ENCODE measurements at places on chromosomes 16 and 17.

DNA sequence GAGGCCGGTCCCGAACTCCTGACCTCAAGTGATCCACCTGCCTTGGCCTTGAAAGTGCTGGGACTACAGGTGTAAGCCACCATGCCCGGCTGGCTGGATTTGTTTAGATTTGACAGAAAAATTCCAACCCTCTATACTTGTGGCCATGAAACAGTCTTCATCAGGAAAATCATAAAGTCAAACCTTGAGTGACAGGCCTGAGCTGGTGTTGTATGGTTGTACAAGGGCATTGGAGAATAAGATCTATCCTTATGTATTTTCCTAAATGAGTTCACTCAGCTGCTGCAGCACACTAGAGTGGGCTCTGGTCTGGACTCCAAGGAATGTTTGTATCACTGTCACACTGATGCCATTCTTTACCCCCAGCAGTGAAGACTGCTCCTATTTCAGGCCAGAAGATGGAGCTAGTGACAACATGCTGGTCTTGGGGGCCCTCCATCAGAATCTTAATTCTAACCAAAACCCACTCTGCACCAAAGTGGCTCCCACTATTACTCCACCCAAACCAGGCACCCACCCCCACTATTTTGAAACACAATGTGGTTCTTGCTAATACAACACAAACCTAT lies 27.4 kb downstream of the SNX11 start:
- DNase-seq = no peak

DNA sequence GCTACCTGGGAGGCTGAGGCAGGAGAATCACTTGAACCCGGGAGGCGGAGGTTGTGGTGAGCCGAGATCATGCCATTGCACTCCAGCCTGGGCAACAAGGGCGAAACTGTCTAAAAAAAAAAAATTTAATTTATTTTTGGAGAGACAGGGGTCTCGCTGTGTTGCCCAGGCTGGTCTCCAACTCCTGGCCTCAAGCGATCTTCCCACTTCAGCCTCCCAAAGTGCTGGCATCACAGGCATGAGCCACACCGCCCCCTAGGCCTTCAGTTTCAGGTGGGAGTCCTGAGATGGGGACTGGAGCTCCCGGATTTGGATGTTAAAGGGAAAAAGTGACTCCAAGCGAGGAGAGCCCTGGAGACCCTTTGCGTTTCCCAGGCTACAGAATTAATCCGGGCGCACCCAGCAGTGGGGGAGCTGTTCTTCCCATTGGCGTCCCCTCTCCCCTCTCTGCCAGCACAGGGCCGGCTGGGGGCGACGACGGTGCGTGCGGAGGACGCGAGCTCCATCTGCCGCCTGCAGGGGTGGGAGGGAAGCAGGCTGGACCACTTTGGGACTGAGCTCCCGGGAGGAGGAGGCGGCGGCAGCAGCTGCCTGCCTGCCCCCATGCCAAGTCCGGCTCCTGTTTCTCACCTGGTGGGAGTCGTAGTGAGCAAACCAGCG lies 49.3 kb upstream of the USP7 start:
- no peak for DNase-seq

DNA sequence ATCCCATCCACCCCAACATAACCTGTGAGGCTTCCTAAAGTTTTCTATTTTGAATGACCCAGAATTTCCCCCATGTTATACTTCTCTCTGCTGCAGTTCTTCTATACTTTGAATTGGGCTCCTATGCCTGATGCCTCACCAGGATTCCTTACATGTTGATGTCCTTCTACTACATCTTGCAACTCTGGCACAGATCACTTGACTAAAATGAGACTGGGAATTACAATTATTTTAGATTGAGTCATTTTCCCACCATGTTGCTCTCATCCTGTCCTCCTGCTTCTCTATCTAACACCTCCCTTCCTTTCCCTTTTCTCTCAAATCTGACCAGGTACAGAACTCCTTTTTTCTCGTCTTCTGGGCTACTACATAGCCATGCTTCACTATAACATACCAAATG lies 314.0 kb upstream of the KCNJ16 start:
- DNase-seq = no peak

- DNase-seq = no peak
Observed at GRCh38 chr17:50884439-50885311, 18.5 kb upstream of the TOB1 start.

GRCh38 chr17:33375783-33376182 lies 82.7 kb upstream of the ASIC2 start:
- DNase-seq = no peak

GRCh38 chr16:56729735-56730662 lies at the start of gene NUP93:
Gene NUP93, plus strand, starts transcription at chr16:56730129. Its CDS starts 18,119 bp downstream, at chr16:56748248.
- no peak for DNase-seq

- no peak for DNase-seq
Observed at GRCh38 chr16:2244926-2245795, 6.2 kb downstream of the ECI1 start.

- no peak for DNase-seq
Observed at GRCh38 chr16:22764662-22765327, 49.2 kb upstream of the HS3ST2 start.

- DNase-seq = no peak
Observed at GRCh38 chr17:40174514-40174913, 2.8 kb upstream of the RAPGEFL1 start.

- DNase-seq = no peak
Observed at GRCh38 chr17:45226576-45226975, 4.9 kb downstream of the FMNL1 start.

DNA sequence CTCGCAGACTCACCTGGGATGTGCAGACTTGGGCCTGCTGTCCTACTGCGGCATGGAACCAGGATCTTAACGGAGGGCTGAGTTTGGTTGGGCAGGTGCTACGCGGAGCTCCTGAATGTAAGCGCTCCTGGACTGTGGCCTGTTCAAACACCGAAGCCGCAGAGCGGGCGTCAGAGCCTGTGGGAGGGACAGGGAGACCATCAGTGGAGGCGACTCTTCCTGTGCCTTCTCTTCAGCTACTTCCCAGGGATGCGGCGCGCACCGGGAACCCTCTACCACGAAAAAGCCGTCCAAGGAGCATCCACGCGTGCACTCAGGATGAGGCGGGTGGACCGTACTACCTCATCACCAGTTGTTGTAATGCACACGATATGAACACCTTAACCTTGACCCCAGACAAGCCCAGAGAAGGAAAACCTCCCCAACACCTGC lies 2.0 kb downstream of the USP36 start:
- no peak for DNase-seq

- DNase-seq = no peak
Observed at GRCh38 chr16:52165961-52166360, 381.0 kb downstream of the TOX3 start.

- DNase-seq = no peak
Observed at GRCh38 chr16:8376430-8376829, 213.9 kb downstream of the TMEM114 start.

- no peak for DNase-seq
Observed at GRCh38 chr17:54282886-54283285, 460.2 kb downstream of the KIF2B start.

GRCh38 chr17:33990943-33991706 lies 264.0 kb upstream of the CCL2 start:
- no peak for DNase-seq

GRCh38 chr16:74724820-74725549 lies 24.3 kb upstream of the MLKL start:
- no peak for DNase-seq

DNA sequence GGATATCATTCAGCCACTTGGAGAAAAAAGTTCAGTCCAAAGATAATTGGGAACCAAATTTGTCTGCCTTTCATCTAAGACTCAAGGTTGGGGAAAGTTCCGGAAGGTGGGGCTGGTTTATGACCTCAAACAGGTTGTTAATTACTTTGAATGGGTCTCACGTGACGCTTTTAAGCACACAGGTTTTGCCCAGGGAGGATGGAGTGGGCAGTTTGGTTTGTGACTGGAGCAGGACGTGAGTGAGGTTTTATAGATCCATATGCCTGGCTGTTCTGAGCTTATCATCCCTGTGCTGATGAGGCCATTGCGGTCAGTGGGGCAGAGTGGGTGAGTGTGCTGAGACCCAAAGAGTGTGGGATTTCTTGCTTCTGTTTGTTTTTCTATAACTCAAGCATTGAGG lies 38.7 kb upstream of the GPRC5B start:
- DNase-seq = no peak

- DNase-seq = no peak
Observed at GRCh38 chr17:79790805-79791734, 5.8 kb downstream of the CBX8 start.

DNA sequence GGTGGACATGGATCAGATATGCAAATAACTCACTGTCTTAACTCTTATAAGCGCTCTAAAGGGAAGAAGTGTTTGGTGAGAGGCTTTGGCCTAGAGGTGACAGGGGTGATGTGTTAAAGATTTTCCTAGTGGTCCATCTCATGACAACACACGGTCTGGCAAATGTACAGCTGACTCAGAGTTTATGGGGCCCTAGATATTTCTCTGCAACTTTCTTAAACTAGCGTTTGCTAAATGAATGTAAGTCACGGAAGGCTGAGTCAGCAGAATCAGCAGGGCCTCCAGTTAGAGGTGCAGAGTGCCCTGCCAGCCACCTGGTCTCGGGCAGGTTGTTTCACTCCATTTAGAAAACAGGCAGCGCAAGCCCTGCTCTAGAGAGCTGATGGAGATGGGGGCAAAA lies 40.1 kb downstream of the CLEC16A start:
- DNase-seq = no peak

DNA sequence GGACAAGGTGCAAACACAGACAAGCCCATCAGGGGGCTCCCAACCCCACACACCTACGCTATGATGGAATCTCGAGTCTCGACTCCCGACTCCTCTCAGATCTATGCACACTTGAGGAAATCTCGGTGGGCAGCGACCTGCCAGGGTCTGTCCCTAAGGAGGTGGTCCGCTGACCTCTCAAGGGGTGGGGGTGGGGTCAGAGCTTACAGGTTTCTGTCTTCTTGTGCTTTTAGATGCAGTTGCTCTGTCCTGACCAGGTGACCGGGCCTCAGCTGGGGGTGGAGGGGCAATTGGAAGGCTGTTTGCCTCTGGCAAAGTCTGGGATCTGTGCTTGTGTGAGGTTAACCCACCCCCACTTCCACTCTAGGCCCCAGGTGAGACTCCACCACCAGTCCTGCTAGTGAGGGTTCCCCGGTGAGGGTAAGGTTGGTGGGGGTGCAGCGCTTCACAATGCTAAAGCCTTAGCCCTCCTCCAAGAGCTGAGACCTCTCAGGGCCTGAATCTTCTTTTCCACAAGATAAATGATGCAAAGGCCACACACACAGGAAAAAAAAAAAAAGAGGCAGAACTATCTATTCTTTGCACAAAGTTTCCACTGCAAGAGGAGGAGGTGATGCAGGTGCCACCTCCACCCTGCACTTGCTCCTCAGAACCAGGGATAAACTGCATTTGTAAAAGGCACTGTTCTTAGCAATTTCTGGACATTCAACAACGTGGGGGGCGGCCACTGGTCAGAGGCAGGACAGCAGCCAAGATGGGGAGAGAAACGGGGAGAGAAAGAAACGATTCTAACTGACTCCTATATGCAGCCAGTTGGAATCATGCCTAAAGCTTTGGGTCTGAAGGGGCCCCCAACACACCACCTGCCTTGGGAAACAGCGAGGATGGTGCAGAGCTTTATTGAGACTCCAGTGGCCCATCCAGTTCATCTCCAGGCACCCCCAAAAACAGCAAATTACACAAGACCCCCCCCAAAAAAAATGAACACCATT lies 4.1 kb downstream of the CISD3 start:
- no peak for DNase-seq

GRCh38 chr16:71347146-71347545 lies 11.4 kb upstream of the CALB2 start:
- no peak for DNase-seq

DNA sequence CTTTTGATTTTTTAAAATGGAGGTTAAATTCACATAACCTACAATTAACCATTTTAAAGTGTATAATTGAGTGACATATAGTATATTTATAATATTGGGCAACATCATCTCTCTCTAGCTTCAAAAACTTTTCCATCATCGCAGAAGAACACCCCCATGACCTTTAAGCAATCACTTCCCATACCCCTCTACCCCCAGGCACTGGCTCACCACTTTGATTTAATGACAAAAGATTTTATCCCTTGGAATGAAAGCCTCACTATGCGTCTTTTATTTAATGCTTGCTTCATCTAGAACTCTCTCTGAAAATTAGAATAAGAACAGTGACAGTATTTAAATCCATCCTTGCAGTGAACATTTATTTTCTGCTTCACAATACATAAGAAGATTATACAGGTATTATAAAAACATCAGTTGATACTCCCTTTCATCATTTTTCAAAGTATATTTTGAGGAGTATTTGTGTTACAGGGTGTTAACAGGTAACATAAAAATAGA lies 3.2 kb upstream of the KRTAP1-3 start:
- no peak for DNase-seq

DNA sequence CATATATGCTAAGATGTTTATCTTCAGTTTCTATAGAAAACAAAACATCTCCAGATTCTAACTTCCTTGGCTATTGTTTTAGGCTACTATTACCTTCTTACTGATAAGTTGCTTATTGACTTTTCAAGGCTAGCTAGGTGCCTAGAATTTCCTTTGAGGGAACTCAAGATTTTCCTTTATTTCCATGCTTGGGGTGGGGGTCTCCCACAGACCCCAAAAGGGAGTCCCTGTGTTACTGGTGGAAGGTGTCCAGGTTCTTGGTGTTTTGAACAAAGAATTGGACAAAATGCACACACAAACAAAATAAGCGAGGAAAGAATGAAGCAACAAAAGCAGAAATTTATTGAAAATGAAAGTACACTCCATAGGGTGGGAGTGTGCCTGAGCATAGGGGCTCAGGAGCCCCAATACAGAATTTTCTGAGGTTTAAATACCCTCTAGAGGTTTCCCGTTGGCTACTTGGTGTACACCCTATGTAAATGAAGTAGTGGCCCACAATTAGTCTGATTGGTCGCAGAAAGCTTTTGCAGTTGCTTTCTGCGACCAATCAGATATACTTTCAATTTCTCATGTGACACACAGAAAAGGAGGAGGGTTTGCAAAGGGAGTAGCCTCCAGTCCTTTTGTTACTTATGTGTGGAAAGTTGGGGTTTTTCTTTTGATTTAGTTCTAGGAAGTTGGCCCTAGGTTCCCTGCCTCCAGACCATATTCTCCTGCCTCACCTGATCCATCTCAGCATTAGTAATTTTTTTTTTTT lies 67.5 kb downstream of the MARF1 start:
- no peak for DNase-seq

DNA sequence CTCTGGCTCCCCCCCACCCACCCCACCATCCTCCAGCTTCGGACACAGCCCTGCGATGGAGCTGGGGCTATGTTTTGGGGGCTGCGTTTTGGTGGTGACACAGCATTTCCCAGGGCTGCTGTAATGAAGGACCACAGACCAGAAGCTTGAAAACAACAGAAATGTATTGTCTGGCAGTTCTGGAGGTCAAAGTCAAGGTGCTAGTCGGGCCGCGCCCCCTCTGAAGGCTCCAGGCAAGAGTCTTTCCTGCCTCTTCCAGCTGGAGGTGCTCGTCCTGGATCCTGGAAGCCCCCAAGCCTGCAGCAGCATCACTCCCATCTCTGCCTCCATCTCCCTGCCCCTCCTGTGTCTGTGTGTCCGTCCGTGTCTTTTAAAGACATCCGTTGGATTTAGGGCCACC lies 50.8 kb downstream of the TBC1D16 start:
- DNase-seq = no peak

GRCh38 chr17:21278450-21279197 lies 5.9 kb upstream of the MAP2K3 start:
- no peak for DNase-seq

All from cortex of kidney (tissue), 1 donor.